HS-27A (cell line): ENCODE measurements at places on chromosomes 13 and 19.

DNA sequence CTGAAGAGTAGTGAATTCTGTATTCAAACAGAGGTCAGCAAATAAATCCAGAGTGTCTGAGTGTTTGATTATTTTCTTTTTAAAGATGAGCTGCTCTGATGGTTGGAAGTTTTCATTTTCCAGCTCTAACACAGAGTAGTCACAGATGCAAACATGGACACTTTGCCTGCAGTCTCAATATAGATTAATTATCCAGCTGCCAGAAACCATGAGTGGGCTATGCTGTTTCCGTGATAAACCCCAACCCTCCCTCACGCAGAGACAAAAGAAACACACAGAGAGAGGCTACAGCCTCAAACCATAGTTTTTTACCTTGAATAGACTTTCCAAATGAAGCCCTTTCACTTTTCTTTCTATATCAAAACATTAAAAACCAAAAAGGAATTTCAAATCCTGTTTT lies 884.7 kb downstream of the DIAPH3 start:
- no peak for DNase-seq

- DNase-seq, result no peak
These were observed 389.9 kb downstream of the RFC3 start for GRCh38 chr13:34207872-34208271.

DNA sequence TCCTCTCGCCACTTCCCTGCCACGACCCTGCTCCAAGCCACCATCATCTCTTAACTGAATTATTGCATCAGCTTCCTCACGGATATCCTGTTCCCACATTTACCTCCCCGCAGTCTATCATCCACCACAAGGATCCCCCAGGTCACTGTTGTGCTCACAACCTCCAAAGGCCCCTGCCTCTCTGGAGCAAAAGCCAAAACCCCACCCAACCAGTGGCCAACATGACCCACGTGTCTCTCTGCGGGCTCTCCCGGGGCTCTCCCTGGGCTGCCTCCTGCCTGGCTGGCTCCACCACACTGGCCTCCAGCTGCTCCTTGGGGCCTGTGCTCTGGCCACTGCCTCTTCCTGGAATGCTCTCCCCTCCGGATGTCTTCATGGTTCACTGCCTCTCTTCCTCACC lies 809.3 kb downstream of the UQCRFS1 start:
- no peak for DNase-seq

- DNase-seq, result no peak
These were observed 88.9 kb downstream of the CDADC1 start for GRCh38 chr13:49336655-49337054.

DNA sequence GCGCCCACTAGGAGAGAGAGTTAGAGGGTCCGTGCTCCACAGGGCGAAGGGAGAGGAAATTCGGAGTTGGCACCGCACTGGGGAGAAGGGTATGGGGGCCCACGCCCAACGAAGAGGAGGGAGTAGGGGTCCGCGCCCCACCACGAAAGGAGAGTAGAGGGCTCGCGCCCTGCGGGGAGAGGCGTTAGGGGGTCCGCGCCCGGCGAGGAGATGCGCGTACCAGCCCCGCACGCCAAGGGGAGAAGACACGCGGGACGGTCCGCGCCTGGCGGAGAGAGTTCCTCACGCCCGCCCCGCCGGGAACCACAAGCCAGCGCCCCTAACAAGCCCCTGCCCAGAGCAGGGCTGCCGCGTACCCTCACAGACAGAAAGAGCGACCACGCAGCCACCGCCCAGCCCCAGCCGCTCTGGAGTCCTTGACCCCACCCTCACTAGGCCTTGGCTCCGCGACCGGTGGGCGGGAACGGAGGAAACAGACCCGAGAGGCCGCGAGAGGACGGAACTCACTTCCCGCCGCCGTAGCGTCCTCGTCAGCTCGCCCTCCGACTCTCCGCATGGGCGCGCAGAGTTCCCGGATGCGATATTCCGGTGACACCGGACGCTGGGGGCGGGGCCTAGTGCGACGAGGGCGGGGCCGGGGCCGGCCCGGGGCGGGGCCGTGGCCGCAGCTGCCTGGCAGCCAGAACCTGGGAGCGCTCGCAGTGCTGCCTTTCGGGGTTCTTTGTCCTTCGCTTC lies 20.0 kb upstream of the ZSCAN18 start:
- DNase-seq, result no peak

DNA sequence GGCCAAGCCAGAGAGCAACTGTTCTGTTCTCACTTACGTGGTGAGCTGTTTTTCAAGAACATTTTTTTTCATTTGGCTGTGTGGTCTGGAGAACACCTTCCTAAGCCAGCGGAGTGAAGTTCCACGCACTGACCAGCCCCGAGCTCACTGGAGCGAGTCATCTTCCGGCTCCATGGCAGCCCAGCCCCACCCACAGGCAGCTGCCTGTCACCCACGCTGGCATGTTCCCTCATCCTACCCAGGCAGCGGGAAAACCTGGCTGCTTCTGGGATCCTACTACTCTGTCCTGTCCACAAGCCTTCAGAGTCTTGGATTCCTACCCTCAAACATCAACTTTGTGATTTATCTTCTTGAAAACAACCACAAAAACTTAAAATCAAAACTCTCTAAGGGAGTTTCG lies 76.2 kb downstream of the GGACT start:
- DNase-seq, result no peak

- DNase-seq, result no peak
These were observed 6.5 kb downstream of the CEBPA start for GRCh38 chr19:33295621-33296487.

GRCh38 chr13:19713186-19713965 lies 69.4 kb downstream of the PSPC1 start:
- DNase-seq, result no peak

DNA sequence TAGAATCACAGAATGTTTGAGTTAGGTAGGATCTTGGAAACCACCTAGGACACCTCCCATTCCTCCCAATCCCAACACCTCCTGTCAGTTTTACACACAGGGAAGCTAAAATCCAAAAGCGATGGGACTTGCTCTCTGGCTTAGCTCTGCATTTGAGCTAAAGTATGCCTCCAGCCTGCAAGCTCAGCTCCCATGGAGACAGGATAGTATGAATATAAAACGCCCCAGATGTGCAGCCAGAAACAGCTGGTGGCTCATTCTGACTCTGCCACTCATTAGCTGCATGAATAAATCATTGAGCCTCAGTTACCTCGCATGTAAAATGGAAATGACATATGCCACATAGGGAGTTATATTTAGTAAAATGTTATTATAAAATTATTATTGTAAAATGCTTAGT lies 336.0 kb downstream of the SUCLA2 start:
- DNase-seq, result no peak

- no peak for DNase-seq
These were observed 3.3 kb downstream of the APOE start for GRCh38 chr19:44908836-44909261.

DNA sequence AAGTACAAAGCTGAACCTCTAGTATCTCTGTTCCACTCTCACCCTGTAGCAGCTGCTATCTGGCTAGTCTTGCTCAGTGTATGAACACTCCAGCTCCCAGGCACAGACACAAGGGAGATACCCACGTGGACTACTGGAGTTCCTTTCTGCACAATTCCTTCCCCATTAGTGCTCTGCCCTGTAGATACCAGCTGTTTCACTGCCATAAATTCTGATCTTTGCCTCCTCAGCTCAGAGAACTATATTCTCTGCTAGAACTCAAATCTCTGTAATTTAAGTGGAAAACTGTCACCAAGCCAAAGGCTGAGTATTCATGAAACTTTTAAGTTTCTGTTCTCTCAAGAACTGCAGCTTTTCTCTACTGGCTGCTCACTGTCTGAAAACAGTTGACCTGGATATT lies 273.7 kb downstream of the DIAPH3 start:
- DNase-seq, result no peak

DNA sequence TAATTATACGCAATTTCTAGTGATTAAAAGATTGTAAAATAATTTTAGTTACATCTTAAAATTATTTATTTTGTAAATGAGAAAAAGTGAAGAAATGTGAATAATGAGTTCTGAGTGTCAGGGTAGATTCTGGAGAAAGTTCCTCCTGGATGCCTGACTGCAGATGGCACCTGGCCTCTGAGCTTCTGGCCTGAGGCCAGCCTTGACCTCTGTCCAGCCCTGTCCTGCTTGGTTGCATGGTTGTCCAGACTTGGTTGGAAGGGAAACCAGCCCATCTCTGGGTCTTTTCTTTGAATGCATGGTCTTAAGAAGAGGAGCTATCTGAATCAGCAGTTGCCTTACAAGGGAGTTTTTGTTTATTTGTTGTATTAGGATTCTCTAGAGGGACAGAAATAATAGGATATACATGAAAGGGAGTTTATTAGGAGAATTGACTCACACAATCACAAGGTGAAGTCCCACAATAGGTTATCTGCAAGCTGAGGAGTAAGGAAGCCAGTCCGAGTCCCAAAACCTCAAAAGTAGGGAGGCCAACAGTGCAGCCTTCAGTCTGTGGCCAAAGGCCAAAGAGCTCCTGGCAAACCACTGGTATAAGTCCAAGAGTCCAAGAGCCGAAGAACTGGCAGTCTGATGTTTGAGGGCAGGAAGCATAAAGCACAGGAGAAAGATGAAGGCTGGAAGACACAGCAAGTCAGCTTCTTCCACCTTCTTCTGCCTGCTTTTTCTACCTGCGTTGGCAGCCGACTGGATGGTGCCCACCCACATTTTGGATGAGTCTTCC lies 385.8 kb downstream of the ZNF536 start:
- no peak for DNase-seq

DNA sequence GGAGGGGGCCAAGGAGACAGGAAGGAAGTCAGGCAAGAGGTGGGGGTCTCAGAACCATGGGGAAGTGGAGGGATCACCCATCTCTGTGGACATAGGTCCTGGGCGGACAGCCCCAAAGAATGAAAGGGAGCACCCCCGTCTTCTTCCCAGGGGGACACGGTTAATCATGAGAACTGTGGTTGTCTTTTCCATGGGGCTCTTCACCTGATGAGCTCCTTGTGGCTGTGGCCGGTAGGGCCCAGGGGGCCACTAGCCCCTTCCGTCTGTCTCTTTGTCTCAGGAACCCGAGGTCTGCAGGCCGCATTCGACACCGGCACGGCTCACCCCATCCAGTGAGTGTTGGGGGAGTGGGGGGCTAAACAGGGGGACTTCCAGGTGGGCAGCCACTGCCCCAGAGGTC lies 8.6 kb downstream of the PLPPR2 start:
- no peak for DNase-seq

DNA sequence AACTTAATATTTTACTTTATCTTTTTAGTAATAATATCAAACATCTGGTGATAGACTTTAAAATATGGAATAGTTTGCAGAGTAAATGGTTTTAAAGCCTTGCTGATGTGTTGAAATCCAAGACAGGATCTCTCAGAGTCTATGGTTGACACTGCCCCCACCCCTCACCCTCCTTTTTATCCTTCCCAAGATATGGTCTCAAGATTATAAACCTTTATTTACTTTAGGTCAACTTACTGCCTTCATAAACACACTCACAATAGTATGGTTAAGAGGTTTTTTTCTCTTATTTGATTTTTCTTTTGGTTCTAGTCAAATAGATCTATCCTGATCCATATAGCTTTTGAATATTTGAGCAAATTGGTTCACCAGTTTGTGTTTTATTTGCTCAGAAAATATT lies 39.0 kb downstream of the PAN3 start:
- no peak for DNase-seq

DNA sequence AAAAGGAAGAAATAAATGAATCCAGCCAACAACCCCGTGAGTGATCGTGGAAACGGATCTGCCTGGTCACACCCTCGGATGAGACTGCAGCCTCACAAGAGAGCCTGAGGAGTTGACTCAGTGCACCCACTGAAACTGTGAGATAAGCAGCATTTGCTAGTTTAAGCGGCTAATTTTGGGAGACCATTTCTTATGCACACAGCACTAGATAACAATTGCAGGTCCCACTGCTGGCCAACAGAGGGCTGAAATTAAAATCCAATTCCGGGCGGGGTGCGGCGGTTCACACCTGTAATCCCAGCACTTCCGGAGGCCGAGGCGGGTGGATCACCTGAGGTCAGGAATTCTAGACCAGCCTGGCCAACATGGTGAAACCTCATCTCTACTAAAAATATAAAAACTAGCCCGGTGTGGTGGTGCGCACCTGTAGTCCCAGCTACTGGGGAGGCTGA lies 3.6 kb downstream of the UQCR11 start:
- DNase-seq, result no peak

GRCh38 chr19:5943623-5944022 lies 29.6 kb downstream of the CAPS start:
- DNase-seq, result no peak

DNA sequence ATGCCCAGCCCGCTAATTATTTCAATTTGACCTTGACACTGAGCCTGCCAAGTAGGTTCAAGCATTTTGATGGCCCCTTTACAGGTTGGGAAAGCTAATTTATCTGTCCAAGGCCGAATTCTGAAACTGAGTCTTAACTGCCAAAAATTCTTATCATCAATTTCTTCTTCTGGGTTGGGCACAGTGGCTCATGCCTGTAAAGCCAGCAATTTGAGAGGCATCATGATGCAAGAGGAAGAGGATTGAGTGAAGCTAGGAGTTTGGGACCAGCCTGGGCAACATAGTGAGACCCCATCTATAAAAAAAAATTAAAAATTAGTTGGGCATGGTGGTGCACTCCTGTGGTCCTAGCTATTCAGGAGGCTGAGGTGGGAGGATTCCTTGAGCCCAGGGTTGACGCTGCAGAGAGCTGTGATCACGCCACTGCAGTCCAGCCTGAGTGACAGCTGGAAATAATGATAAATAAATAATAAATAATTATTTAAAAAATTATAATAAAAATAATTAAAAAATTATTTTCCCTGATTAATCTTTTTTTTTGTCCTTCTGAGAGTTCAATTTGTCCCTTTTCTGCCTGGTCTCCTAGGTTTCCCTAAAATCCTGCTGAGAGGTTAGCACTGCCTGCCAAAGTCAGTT lies 1.3 kb upstream of the LDLR start:
- no peak for DNase-seq

DNA sequence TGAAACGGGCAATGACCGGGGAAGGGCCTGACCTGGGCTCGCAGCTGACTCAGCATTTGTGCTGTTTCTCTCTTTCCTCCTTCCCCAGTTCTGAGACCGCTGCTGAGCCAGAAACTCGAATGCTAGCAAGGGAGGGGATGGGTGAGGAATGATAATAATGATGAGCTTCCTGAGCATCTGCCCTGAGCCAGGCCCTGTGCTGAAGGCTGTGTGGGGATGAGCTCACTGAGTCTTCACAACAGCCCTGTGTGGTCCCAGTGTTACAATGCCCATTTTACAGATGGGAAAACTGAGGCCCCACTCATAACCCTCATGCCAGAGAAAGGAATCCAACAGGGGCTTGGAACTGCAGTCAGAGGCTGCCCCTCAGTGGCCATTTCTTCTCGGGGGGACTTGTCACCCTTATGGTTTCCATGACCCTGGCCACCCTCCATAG lies 8.1 kb downstream of the SULT2B1 start:
- DNase-seq, result no peak
